NCI-H1105 (cell line): ENCODE measurements at places on chromosomes 12 and 14.
A peak's percentile ranks its signal among the peaks of the same experiment; 100 is the strongest.

DNA sequence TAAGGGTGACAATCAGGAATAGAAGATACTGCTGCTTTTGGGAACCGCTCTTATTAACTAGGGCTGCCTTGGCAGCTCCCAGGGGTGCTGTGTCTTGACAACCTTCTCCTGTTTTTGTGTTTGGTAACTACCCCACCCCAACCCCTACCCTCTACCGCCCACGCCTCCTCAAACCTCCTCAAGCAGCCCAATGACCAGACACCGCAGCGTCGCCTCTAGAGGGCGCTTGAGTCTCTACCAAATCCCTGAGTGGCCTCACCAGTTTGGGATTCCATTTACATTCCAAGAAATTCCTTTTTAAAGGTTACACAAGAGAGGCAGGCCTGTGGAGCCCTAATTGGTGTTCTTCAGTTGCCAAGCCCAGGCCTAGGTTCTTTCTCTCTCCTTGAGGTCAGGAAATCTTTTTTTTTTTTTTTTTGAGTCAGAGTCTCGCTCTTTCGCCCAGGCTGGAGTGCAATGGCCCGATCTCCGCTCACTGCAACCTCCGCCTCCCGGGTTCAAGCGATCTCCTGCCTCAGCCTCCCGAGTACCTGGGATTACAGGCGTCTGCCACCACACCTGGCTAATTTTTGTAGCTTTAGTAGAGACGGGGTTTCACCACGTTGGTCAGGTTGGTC, 72.4 kb upstream of the USP44 start:
- DNase-seq, result no peak

- no peak for DNase-seq
Observed at GRCh38 chr12:91261820-91262676, 79.4 kb upstream of the DCN start.

- DNase-seq, result no peak
Observed at GRCh38 chr12:123801573-123802178, 39.6 kb downstream of the DNAH10 start.

DNA sequence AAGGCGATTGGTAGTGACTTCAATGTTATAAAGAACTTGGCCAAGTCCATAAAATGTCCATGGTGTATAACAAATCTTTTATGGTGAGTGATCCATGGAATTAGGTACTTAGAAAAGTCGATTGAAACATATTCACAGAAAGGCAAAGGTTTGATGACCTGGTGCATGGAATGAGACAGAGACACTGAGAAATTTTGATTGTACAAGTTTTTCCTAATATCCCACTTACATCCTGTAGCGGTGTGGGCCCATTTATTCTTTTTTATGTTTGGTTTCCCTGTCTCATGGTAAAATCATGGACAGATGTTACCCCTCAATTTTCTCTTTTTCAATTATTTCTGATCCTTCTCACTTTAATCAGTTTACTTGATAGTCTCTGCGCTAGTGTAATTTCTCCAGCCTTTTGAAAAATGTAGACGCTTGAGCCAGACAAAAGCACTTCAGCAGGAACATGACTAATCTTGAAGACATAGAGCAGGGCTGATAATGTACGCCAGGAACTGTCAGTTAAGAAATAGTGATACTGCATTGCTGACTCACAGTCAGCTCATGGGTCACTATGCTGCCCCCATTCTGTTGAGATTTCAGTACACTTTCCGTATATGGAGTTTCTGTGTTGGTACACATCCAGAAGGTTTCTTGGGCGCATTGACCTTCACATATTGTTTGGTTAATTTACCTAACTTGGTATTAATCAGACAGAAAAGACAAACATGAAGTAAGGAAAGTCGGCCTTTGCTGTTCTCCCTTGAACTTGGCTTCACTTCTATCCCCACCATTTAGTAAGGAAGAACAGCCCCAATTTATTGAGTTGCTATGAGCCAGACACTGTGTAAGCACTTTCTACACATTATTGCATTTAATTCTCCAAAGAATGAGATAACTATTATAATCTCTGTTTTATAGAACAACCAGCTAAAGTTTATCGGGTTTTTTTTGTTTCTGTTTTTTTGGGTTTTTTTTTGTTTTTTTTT, 841.7 kb downstream of the DIO2 start:
- no peak for DNase-seq

DNA sequence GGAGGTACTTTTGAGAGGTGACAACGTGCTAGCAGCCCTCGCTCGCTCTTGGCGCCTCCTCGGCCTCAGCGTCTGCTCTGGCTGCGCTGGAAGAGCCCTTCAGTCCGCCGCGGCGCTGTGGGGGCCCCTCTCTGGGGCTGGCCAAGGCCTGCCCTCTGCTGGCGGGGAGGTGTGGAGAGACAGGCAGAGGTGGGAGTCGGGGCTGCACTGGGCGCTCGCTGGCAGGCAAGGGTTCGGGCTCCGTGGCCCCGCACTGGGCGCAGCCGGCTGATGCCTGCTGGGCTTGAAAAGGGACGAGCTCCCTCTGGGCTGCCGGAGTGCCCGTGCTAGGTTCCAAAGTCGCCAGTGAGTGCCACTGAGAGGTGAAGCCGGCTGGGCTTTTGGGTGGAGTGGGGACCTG, 580.0 kb downstream of the DIO2 start:
- DNase-seq, result no peak

DNA sequence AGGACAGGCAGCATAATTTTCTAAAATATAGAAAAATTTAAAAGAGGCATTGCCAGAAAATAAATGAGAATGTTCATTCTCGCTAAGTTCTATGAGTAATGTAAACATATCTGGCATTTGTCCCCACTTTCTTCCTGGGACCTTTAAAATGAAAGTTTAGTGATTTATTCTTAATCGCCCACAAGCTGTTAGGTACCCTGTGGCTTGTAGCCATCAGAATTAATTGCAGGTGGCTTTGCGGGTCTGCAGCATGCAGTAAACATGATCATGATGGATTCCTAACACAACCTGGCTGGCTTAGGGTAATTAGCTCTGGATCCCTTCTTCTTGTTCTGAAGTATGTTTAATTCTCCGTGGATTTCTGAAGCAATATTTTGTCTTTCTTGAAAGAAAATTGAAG, 103.5 kb upstream of the FRMD6 start:
- no peak for DNase-seq

DNA sequence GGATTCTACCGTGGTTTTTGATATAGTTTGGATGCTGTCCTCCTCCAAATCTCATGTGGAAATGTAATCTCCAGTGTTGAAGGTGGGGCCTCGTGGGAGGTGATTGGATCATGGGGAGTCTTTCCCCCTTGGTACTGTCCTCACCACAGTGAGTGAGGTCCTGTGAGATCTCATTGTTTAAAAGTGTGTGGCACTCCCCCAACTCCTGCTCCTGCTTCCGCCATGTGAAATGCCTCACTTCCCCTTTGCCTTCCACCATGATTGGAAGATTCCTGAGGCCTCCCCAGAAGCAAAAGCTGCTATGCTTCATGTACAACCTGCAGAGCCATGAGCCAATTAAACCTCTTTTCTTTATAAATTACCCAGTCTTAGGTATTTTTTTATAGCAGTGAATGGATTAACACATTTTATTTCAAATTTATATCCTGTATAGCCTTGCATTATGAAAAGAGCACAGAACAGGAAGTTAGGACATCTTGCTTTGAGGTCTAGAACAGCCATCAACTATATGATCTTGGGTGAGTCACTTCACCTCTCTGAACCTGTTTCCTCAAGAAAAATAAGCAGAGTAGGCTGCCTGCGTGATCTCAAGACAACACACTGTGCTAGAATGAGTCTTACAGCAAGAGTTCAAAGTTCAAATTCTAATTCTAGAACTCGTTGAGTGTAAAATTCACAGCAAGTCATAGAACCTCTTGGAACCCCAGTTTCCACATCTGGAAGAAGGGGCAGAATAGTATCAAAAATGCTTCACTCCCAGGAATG, 160.9 kb upstream of the EEA1 start:
- DNase-seq, result no peak

DNA sequence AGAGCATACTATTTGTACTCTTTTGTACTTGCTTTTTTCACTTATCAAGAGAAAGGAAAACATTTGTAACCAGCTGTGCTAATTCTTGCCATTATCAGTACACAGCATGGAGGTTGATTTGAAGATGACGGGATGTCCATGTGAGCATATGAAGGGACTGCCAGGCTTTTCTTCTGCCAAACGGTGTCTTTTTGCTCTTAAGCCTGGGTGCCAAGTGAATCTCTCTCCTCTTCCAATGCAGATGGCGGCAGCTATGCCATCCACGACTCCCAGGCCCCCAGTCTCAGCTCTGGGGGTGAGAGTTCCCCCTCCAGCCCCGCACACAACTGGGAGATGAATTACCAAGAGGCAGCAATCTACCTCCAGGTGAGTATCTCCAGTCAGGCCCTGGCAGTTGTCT, 38.9 kb downstream of the TPCN1 start:
- no peak for DNase-seq

GRCh38 chr14:75428230-75429104, 645 bp downstream of the JDP2 start:
- DNase-seq, result no peak

- no peak for DNase-seq
Observed at GRCh38 chr12:108620236-108620879, 13.3 kb downstream of the SELPLG start.

GRCh38 chr12:94180558-94181296, 32.4 kb downstream of the PLXNC1 start:
- no peak for DNase-seq

DNA sequence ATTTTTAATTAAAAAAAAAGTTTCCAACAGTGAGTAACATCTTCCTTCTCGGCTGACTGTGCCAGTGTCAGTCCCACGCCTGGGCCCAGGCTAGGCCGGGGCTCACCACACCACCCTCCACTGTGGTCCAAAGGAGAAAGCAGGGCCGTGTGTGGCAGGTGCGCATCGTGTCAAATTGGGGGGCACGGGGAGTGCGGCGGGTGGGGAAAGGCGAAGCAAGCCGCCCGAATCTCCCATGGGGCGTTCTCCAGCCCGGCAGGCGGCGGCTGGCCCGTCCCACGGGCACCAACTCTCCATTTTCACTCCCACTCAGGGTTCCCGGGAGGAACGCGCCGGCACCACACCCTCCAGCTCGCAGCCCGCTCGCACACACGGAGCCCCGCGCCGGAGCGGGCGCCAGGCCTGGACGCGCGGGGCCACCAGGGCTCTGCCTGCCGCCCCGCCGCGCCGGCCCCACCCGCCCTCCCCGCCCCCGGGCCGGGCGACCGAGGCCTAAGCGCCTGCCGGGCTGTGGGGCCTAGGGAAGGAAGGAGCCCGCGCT, 604 bp downstream of the EEA1 start:
- peak; percentile 29 for DNase-seq

DNA sequence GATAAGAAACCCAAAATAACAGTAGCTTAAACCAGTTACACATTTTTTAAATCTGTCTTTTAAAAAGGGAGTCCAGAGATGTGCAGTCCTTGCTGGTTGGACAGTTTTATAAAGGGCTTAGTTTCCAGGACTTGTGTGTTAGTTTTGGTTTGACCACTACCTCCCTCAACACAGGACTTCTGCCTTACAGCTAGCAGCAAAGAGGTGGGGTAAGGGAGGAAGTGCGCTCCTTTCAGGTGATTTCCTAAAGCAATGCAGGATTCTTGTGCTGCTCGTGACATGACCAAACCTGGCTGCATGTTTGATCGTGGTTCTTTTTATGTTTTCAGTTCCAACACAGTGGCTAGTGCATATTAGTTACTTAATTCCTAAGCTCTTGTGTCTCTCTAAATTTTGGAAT, 266.2 kb downstream of the TMTC2 start:
- no peak for DNase-seq

DNA sequence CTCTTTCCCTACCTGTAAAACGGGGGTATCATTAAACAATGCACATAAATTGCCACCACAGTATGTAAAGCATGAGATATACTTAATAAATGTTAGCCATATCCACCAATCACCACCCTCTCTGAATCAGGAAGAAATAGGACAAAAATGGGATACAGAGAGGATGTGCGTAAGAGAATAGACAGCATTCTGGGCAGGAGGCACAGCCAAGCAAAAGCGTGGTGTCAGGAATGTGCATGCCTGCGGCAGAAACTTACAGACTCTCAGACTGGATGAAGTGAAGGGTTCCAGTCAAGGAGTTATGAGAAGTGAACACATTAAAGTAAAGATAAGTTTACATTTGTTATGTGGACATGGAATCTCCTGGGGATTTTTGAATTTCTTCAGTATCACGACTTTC, 121.7 kb upstream of the MDM1 start:
- no peak for DNase-seq

DNA sequence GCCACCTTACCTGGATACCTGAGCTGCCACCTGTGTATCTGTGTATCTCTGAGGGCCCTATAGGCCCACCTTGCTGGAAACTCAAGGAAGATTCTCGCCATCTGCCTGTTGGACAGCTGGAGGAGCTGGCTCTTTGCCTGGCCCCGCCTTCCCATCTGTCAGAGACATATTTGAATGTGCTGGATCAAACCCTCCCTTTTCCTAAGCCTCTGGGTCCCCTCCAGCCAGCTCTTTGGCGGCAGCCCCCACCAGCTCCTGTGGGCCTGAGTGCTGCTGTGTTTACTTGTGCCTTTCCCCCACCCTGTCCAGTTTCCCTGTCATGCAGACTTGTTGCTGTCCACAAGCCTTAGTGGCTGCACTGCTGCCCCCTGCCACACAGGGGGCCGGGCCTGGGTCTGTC, 55.9 kb upstream of the SRSF5 start:
- peak; percentile 95 for DNase-seq

GRCh38 chr14:50342221-50343078, 30.3 kb downstream of the DMAC2L start:
- peak; percentile 10 for DNase-seq

DNA sequence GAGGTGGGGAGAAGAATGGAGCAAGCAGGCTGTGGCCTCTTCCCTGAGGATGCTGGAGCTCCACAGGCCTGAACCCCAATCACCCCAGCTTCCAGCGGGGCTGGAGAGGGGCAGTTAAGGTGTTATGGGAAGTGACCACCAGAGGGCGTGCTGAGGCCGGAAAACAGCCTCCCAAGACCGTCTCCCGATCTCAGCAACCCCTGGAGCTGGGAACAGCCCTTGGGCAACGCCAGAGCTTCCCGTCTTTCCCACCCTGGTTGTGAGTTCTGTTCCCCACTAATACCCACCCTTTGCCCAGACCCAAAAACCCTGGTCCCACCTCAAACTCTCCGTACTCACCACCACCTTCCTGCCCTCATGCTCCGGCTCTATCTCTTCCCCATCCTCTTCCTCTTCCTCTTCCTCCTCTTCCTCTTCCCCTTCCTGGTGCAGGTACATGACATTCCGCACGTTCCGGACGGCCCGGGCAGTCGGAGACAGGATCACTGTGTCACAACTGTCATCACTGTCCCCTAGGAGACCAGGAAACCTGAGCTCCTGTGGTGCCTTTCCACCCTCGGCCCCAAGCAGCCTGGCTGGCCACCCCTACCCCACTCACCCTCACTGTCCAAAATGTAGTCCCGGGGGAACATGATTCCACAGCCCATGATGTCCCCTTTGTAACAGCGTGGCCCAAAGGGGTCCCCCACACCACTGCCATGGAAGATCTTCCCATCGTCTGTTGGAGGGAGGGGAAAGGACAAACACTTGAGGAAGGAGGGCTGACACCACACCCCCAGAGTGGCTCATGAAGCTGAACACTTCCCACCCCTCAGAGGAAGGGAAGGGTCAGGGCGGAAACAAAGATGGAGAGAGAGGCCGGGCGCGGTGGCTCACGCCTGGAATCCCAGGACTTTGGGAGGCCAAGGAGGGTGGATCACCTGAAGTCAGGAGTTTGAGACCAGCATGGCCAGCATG, 12.9 kb downstream of the SPRYD3 start:
- DNase-seq, result peak; percentile 45
